ENCODE measurements at places on chromosomes 16 and 17. TPM values are rescaled to one million over a fixed set of nuclear protein-coding genes. Genes with fewer than 3 reads are reported as not detected.

GPR179 gene
- total RNA-seq: not detected

RPUSD1 gene
- 55.2 TPM for total RNA-seq

OTOA gene
- total RNA-seq: not detected

TAC4 gene
- total RNA-seq: not detected

FADS6 gene
- not detected for total RNA-seq

HYDIN gene
- 0.11 TPM for total RNA-seq

TBC1D3I gene
- 0.22 TPM for total RNA-seq

SLX1B gene
- total RNA-seq: 43.5 TPM

CD19 gene
- total RNA-seq: 3.0 TPM

Data from K562 (cell line).